ENCODE measurements at places on chromosomes 12 and 14.

DNA sequence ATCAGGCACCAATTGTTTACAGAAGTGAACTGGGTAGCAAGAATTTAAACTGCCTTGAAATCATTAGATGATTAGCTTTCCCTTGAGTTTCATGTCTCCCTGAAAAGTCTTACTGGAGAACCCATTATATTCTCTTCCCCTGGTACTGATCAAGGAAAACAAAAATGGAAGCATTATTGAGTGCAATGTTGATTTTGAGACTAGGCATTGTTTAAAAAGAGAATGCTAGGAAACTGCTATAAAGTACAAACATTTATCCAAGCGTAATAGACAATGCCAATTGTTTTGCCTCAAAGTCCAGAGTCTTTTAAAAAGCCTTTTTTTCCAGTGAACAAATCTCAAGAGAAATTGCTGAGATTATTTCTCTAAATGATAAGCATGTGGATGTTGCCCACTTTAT lies 197.0 kb downstream of the CCER1 start:
- no peak for DNase-seq

GRCh38 chr12:93922583-93923006 lies 225.8 kb upstream of the PLXNC1 start:
- no peak for DNase-seq

DNA sequence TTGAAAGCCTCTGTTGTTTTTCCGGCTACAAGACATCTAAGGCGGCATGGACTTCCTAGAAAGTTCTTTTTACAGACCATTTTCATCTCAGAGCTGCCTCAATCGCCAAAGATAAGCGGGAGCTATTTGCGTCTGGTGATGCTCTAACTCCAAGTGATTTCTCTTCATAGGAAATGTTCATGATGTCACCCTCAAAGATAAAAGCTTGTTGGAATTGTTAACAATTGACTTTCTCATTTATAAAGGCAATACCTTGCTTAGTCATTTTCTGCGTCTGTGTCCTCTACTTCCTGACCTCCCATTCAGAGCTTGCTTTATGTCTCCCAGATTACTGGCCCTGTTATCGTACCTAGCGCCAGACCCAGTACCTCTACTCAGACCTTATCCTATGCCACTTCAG lies 259.0 kb upstream of the G2E3 start:
- DNase-seq = no peak

GRCh38 chr14:81371802-81372201 lies 28.3 kb downstream of the STON2 start:
- no peak for DNase-seq

GRCh38 chr14:101056446-101056845 lies 152.9 kb upstream of the RTL1 start:
- no peak for DNase-seq

- DNase-seq = peak; percentile 24
These were observed 27.6 kb downstream of the BHLHE41 start for GRCh38 chr12:26097046-26097878.

DNA sequence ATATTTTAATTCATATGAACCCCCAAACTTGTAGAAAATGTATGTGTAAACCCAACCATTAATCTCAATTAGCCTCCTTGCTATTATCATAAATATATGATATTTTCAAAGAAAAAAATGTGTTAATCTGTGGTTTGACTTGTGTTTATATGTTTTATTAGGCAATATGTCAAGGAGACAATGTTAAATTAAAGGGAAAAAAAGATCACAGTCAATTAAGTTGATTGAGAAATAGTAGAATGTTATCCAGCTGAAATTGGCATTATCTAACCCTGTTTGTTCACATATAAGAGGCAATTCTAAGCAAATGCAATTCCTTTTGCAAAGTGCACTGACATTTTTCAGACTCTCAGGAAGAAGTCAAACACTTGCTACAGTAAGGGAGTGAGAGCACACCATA lies 745.3 kb downstream of the C12orf50 start:
- no peak for DNase-seq

DNA sequence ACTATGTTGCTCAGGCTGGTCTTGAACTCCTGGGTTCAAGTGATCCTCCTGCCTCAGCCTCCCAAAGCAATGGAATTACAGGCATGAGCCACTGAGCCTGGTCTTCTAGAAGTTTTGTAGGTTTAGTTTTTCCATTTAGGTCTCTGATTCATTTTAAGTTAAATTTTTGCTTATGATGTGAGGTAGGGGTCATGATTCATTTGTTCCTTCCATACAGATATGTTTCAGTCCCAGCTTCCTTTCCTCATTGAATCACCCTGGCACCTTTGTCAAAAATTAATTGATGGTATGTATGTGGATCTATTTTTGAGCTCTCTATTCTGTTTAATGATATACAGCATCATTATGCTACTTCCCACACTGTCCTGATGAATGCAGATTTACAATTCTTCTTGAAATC lies 25.6 kb upstream of the CABP1 start:
- DNase-seq = no peak

GRCh38 chr14:73260574-73260973 lies 23.3 kb downstream of the PAPLN start:
- no peak for DNase-seq

DNA sequence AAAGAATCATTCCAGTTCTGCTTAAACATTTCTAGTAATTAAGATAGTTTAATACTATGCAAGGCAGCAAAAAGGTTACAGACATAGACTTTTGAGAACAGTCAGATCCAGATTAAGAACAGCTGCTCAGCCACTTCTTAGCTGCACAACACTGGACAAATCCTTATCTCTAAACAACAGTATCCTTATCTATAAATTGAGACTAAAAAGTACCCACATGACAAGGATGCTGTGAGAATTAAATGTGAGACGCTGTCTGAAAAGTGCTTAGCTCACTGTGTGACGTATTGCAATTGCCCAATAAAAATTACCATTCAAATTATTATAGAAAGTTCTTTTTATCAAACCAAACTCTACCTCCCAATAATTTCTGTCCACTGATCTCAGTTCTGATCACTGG lies 35.5 kb downstream of the BORCS5 start:
- DNase-seq = no peak

DNA sequence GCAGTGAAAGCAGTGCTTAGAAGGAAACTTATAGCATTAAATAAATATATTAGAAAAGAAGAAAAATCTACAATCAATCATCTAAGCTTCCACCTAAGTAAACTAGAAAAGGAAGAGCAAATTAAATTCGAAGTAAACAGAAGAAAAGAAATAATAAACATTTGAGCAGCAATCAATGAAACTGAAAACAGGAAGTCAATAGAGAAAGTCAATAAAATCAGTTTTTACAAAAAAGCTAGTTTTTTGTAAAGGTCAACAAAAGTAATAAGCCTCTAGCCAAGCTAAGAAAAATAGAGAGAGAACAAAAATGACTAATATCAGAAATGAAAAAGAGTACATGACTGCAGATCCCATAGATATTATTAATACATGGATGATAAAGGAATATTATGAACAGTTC lies 34.2 kb upstream of the KTN1 start:
- no peak for DNase-seq

- no peak for DNase-seq
These were observed 160.6 kb downstream of the MYRFL start for GRCh38 chr12:69985656-69986055.

- no peak for DNase-seq
These were observed 285.7 kb downstream of the RMST start for GRCh38 chr12:97748298-97748697.

DNA sequence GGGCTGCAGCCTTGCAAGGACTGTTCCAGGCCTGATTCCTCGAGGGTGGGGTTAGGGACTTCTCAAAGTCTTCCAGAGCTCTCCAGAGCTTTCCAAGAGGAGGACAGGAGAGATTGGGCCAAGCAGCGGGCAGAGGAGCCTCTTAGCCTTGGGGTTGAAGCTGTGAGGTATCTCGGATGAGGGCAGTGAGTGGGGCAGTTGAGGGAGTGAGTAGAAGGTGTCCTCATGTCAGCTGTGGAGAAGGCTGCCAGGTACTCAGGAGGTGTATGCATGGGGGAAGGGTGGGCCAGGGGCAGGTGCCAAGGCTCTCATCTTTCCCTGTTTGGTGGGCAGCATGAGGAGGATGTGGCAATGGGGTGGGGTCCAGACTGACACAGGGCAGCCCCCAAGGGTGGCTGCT lies 7.7 kb downstream of the KRT83 start:
- no peak for DNase-seq

GRCh38 chr14:85336817-85337216 lies 193.1 kb upstream of the FLRT2 start:
- DNase-seq = no peak

- no peak for DNase-seq
These were observed 897 bp downstream of the ACTR10 start for GRCh38 chr14:58200846-58201245.

- DNase-seq = no peak
These were observed 44.8 kb upstream of the NR2C1 start for GRCh38 chr12:95118138-95118787.

- no peak for DNase-seq
These were observed 557.2 kb upstream of the STXBP6 start for GRCh38 chr14:25607192-25607591.

DNA sequence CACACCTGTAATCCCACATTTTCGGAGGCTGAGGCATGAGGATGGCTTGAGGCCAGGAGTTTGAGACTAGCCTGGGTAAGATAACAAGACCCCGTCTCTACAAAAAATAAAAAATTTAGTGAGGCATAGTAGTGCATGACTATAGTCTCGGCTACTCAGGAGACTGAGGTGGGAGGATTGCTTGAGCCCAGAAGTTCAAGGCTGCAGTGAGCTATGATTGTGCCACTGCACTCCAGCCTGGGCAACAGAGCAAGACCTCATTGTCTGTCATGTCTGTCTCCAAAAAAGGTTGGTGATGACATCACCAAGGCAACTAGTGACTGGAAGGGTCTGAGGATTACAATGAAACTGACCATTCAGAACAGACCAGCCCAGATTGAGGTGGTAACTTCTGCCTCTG lies 83.5 kb upstream of the COCH start:
- no peak for DNase-seq

GRCh38 chr12:124655048-124655697 lies 87.8 kb upstream of the NCOR2 start:
- DNase-seq = no peak

GRCh38 chr14:105050551-105050897 lies 14.7 kb downstream of the GPR132 start:
- DNase-seq = no peak

DNA sequence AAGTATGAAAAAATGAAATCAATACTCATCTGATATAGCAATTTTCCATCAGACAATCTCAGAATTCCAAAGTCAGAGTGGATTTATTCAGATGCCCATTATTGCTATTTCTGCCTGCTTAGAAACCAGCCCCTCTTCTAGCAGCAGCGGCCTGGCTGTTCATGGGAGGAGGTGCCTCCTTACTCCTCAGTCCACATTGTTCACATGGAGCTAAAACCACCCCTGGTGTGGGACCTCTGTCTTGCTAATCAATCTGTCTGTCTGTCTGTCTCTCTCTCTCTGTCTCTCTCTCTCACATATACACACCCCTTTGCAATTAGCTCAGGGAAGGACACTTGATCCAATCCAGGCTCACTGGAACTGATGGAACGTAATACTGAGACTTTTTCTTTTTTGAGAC lies 176.1 kb downstream of the APAF1 start:
- DNase-seq = no peak

DNA sequence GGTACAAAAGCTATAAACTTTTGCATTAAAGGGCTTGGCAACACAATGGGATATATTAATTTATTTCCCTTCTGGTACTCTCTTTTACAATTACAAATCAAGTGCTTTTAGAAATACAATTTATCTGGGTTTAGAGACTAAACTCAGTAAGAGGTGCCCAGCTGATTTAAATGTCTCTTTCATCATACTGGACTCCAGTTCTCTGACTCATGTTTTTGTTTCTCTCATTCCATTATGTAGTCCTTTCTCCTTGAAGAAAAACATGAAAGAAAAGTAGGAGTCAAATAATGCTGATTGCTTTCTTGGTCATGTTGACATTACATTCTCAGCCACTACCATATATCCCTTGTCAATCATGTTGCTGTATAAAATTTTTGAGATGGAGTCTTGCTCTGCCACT lies 36.3 kb upstream of the CFL2 start:
- no peak for DNase-seq

GRCh38 chr14:90573385-90574105 lies 176.7 kb downstream of the CALM1 start:
- DNase-seq = no peak

DNA sequence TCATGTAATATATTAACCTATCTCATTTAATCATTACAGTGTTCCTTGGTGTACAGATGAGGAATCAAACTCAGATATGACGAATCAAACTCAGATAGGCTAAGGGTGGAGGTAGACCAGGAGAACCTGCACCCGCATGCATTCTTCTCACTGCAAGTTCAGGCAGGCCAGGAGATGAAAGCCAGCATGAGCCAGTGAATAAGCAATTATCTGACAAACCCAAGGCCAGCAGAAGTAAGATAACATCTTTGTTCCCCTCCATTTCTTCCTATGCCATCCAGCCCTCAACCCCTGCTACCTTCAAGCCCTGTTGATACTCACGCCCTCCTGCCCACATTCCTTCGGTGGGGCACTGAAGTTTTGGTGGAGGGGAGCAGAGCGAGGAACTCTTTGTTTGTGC lies 152.2 kb downstream of the ETV6 start:
- no peak for DNase-seq
